ENCODE measurements at places on chromosomes 12 and 14.

DNA sequence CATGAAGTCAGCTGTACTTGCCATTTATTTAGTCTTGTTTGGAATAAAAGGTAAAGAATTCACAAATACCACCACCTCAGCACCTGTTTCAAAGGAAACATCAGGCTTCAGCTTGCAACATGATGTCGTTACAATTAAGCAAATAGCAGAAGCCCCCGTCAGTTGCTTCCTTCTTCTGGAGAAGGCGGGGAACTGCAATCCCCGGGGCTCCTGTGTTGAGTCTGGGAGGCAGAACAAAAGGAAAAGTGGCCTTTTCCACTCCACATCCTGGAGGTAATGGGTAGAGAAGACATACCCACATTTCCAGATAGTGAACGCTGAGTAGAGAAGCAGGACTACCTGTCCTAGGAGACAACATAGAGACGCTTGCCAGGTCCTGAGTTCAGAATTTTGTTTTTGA, 92.8 kb downstream of the DNAH10 start:
- DNase-seq: no peak

- DNase-seq: no peak
These were observed 194.1 kb downstream of the BTG1 start for GRCh38 chr12:91951571-91951970.

DNA sequence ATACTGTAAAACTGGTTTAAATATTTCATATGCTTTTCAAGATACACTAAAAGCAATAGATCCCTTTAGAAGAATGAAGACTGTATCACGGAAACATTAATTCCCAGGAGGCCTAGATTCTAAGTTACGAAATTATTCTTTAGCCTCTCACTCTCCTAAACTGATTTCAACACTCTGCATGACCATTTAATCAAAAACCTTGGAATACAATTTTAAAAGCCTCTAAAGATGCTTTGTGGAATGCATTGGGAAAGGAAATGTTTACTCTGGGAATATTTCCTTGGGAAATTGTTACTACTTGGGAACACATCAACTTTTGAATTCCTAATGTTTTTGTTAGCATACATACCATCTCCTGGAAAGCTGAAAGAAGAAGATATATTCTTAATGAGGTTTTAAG, 255.7 kb upstream of the FAR2 start:
- no peak for DNase-seq

GRCh38 chr14:101937926-101938767, 26.2 kb upstream of the DYNC1H1 start:
- DNase-seq: no peak

DNA sequence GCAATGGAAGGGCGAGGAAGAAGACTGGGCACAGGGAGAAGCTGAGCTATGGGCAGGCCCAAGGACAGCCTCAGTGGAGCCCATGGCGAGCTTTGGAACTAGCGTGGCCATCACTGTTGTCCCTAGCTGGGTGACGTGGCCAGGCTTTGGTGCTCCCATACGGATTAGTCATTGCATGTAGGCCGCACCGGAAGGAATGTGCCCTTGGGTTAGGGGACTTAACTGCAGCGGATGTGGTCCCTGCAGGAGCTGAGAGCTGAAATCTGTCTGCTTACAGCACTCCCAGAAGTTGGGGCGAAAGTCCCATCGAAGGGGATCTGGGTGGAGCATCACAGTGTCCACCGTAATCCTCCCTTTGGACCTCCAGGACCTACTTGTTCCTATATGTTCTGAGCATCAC, 133.7 kb downstream of the PAPOLA start:
- DNase-seq: no peak

- DNase-seq: no peak
These were observed 17.1 kb downstream of the AMDHD1 start for GRCh38 chr12:95960241-95960640.

- no peak for DNase-seq
These were observed 142.8 kb downstream of the PAWR start for GRCh38 chr12:79547735-79548609.

DNA sequence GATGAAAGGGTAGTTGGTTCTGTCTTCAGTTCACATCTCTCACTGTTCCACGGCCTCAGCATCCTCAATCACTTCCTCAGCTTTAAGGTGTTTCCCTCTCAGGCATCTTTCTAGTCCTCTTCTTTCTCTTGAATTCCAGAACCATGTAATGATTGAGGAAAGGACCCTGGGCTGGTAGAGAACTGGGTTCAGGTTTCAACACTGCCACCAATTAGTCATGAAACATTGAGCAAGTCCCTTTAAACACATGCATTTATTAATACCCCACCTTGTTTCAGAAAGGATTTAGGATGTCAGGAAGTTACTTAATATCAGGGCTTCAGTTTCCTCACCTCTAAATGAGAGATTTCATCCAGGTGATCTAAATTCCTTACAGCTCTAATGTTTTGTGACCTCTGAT, 7.2 kb downstream of the DMAC2L start:
- DNase-seq: no peak

DNA sequence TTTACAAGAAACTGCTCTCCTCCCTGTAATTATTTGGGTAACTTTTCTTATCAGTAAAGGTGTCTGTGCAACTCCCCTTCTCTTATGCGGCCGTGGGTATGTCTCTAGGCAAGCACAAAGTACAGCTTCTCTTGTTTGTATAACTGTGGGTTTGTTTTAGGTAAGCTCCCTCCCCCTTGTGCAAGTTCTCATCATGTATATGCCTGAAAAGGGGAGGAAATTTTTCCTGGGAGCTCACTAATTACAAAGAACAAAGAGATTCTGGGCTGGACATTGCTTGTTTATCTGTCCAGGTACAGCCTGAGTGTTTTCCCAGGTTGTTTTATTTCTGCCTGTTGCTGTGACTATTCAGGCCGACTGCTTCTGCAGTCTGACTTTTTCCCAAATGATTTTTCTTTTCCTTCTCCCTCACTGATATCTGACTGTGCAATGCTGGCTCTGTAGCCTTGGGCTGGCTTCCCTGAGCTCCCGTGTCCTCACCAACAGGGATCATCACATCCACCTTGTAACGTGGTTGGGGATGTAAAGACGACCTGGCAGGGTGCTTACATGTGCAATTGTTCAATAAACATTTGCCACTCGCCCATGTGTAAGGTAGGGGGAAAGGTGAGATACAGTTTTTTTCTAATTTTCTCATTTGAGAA, 916.5 kb downstream of the AACS start:
- no peak for DNase-seq

DNA sequence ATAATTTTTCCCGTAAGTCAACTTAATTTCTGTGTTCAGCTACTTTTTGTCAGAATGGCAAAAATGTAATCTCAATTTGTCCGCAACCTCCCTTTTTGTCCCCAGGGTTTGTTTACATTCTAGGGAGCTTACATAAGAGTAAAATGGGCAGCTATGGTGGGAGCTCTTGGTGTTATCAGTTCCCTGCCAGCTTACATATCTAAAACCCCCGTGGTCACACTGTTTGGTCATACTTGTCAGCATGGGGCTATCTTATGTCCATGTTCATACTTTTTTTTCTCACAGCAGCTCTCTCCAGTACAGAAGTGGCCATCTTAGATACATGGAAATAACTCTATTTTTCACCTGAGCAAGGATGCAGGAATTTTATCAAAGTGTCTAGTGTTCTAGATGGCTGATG, 16.7 kb downstream of the SLCO1C1 start:
- DNase-seq: no peak

DNA sequence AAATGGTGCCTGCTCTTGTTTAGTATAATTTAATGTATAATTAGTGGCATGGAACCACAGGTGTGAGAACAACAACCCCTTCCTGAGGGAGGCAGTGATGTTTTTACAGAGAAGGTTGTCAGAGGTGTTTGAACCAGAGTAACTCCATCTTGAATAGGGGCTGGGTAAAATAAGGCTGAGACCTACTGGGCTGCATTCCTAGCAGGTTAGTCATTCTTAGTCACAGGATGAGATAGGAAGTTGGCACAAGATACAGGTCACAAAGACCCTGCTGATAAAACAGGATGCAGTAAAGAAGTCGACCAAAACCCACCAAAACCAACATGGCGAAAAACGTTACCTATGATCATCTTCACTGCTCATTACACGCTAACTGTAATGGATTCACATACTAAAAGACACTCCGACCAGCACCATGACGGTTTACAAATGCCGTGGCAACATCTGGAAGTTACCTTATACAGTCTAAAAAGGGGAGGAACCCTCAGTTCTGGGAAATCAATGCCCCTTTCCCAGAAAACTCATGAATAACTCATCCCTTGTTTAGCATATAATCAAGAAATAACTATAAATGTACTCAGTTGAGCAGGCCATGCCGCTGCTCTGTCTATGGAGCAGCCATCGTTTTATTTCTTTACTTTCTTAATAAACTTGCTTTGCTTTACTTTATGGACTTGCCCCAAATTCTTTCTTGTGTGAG, 47.8 kb upstream of the LTA4H start:
- no peak for DNase-seq

GRCh38 chr14:61585598-61586543, 109.4 kb upstream of the HIF1A start:
- DNase-seq: no peak

- DNase-seq: no peak
These were observed 50.9 kb downstream of the TRAF3 start for GRCh38 chr14:102828151-102828550.
